Placental pericyte (primary cell): ENCODE measurements at places on chromosomes 7 and 10. TPM values are rescaled to one million over a fixed set of nuclear protein-coding genes. Genes with fewer than 3 reads are reported as not detected.

PSMC2 gene
- total RNA-seq = 225 and 237 TPM in 2 replicates

MYL10 gene
- total RNA-seq = not detected in 2 replicates

CDC14C gene
- total RNA-seq = not detected in 2 replicates

CHCHD3 gene
- total RNA-seq = 98.8 and 118 TPM in 2 replicates

CRYGN gene
- total RNA-seq = not detected in 2 replicates

OR13A1 gene
- total RNA-seq = under 0.01 TPM in 1 of 2 replicates, not detected in the other
